ENCODE measurements at places on chromosomes 2 and 18.

DNA sequence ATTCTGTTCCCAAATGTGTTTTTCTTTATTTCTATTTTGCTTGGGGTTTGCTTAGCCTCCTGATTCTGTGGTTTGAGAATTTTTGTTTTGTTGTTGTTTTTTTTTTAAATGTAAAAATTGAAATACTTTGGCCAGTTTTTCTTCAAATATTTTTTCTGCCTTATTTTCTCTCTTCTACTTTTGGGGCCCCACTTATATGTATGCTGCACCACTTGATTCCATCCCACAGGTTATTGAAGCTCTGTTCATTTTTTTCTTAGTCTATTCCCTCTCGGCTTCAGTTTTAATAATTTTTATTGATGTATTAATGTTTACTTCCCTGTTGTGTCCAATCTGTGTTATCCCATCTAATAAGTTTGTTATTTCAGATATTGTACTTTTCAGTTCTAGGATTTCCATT is 17.7 kb upstream of the VIT start:
- no peak for DNase-seq

DNA sequence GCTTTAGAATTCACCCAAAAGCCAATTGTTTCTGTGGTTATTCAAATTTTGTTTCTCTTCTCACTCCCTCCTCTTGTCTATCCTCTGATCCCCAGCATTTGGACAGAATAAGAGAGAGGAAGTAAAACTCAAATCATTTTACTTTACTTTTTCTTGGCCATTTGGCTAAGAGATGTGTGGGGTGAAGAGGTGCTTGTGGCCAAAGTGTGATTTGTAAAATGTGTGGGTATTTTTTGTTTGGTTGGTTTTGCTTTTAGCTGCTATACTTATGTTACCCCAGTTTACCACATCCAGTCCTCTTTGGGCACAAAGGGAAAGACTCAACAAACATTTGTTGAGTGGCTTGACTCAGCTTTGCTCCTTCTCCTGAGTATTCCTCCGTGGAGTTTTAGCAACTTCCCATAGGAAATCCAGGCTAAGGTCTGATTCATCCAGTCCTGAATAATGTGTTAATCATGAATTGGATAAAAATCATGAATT is 109.1 kb upstream of the CYP1B1 start:
- peak; percentile 47 for DNase-seq

DNA sequence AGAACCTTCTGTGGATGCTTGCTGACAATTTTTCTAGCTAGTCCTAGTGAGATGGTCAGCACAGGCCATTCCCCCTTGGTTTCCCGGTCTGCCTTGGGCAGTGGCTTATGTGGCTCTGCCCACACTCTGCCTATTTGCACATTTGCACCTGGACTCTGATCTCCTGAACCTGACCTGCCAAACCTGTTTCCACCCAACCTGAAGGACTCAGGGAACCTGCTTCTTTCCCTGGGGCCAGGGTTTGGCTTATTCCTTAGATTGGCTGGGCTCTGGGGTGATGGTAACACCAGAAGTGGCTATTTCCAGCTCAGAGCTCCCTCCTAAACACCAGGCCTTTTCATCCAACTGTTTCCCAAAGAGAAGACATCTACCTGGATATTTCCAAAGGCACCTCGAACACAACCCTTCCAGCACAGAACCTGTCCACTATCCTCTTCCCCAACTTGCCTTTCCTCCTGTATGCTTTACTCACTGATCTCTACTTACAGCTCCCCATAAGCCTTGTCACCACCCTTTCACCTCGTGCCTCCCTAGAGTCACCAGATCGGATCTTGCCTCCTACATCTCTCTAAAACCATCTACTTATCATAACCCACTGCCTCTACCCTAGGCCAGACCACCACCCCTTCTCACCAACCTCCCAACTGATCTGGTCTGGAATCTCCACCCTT is 5.8 kb upstream of the MTA3 start:
- no peak for DNase-seq

- no peak for DNase-seq
Observed at GRCh38 chr2:40548521-40548920, 96.6 kb upstream of the SLC8A1 start.

DNA sequence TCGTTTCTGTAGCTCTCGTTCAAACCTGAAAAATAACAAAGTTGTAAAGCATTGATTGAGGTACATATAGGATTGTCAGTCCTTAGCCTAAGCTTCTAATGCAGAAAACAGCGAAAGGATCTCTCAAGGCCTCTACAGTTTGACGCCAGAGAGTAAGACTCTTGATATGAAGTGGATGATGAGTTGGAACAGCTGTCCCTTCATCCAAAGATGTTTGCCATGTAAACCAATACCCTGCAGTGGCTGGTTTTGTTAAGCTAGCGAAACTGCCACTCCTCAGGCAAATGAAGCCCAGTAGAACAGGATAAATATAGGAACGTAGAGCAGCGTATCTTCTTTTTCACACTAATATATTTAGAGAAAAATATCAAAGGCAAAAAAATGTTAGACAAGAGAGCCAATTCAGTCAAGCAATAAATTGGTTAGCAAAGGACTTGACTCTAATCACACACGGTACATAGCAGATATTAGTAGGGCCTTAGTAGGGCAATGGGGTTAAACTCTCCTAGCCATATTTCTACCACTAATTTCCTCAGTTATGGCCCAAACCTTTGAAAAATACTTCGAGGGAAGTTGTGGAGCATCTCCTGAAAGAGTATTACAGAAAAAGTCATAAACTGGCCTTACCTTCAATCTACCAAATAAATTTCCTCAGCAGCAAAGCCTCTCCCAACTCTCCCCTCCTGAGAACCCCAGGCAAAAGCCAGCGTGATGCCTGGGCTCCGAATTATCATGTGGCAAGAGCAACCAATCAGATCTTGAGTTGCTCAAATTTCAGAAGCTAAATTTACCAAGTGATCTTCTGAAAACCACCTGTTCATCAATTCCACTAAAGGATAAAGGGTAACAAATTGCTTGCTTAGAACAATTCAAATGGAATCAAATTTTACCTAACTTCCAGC is at the start of gene NEB:
NEB (minus strand) TSS at position 706 of the 902 bp plus-strand sequence. CDS start 1,320 bp downstream, outside the sequence.
- no peak for DNase-seq

- no peak for DNase-seq
Observed at GRCh38 chr2:37350034-37350433, 5.6 kb downstream of the QPCT start.

DNA sequence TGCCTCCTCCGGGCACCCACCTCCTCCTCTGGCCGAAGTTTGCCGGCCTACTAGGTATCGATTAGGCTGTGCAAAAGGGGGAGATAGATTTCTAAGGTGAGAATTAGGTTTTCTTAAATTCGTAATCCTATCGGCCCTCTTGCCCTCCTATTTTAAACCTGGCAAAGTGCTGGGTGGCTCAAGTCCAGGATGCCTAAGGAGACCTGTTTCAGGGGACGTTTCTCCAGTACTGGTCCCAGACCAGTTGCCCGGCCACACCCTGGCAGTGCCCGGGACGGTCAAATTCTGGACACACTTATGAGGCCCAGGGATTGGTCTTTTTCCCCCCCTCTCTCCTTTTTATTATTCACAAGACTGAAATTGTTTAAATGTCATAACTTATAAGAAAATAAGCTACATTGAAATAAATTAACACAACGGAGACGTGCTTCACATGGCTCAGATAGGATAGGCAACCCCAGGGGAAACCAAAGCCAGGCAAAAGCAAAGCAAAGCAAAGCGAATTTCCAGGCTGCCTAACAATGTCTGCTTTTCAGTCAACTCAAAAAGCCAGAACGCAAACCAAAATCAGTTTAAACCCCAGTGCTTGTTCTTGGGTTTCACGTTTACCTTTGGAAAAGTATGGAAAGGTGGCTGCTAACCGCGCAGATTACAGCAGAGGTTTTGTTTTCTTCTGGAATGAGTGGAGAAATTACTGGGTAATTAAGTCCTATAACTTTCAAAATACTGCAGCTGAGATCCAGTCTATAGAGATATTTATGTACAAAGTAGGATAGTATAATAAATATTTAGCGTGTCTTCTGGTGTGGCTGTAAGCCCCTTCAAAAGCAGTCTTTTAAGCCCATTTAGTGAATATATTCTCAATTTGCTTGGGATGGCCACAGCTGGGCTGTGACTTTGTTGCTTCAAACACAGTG is 3.0 kb downstream of the GBX2 start:
- no peak for DNase-seq

- no peak for DNase-seq
Observed at GRCh38 chr2:157318884-157319283, 6.7 kb downstream of the ERMN start.

GRCh38 chr18:63292831-63293683 is 26.5 kb downstream of the BCL2 start:
- no peak for DNase-seq

DNA sequence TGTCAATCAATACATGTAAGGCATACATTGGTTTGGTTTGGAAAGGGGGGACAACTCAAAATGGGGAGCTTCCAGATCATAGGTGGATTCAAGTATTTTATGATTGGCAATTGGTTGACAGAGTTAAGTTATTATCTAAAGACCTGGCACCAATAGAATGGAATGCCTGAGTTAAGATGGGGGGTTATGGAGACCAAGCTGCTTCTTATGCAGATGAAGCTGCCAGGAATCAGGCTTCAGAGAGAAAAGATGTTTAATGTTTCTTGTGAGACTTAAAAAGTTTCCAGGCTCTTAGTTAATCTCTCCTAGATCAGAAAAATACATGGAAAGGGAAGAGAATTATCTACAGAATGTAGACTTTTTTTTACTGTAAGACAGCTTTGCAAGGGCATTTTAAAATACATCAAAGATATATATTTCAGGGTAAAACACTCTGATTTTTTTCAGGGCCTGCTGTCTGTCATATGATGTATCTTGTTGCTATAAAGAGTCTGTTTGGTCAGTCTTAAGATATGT is 1343.2 kb upstream of the LRRTM1 start:
- no peak for DNase-seq

GRCh38 chr2:240402566-240403272 is 32.7 kb upstream of the GPC1 start:
- peak; percentile 2 for DNase-seq

DNA sequence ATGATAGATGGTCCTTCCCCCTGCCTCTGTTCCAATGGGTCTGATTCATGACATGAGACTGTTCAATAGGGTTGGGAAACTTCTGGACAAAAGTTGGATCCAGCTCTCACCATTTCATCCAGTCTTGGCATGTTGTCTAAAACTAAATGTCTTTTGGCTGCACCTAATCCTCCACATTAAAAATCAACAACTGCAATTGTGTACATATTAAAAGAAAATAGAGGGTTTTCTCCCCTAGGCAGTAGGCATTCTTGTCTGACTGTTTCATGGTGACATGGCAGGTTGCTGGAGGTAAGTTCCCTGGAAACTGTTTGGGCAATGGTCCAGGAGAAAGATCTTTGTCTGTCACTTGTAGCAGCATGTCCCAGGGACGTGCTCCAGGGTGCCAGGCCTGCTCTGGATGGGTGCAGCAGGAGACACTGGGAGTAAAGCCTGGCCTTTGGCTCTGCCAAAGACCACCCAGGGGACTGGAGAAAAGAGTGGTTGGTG is 135.8 kb downstream of the TCF4 start:
- peak; percentile 55 for DNase-seq

- DNase-seq, result no peak
Observed at GRCh38 chr2:60853531-60853930, 27.8 kb upstream of the REL start.

DNA sequence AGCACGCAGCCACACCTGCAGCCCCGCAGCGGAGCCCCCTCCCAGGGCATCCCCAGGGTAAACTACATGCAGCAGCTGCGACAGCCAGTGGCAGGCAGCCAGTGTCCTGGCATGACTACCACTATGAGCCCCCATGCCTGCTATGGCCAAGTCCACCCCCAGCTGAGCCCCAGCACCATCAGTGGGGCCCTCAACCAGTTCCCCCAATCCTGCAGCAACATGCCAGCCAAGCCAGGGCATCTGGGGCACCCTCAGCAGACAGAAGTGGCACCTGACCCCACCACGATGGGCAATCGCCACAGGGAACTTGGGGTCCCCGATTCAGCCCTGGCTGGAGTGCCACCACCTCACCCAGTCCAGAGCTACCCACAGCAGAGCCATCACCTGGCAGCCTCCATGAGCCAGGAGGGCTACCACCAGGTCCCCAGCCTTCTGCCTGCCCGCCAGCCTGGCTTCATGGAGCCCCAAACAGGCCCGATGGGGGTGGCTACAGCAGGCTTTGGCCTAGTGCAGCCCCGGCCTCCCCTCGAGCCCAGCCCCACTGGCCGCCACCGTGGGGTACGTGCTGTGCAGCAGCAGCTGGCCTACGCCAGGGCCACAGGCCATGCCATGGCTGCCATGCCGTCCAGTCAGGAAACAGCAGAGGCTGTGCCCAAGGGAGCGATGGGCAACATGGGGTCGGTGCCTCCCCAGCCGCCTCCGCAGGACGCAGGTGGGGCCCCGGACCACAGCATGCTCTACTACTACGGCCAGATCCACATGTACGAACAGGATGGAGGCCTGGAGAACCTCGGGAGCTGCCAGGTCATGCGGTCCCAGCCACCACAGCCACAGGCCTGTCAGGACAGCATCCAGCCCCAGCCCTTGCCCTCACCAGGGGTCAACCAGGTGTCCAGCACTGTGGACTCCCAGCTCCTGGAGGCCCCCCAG is 254.1 kb downstream of the GLI2 start:
- DNase-seq, result no peak

GRCh38 chr2:170846314-170846713 is 29.6 kb downstream of the GAD1 start:
- no peak for DNase-seq

DNA sequence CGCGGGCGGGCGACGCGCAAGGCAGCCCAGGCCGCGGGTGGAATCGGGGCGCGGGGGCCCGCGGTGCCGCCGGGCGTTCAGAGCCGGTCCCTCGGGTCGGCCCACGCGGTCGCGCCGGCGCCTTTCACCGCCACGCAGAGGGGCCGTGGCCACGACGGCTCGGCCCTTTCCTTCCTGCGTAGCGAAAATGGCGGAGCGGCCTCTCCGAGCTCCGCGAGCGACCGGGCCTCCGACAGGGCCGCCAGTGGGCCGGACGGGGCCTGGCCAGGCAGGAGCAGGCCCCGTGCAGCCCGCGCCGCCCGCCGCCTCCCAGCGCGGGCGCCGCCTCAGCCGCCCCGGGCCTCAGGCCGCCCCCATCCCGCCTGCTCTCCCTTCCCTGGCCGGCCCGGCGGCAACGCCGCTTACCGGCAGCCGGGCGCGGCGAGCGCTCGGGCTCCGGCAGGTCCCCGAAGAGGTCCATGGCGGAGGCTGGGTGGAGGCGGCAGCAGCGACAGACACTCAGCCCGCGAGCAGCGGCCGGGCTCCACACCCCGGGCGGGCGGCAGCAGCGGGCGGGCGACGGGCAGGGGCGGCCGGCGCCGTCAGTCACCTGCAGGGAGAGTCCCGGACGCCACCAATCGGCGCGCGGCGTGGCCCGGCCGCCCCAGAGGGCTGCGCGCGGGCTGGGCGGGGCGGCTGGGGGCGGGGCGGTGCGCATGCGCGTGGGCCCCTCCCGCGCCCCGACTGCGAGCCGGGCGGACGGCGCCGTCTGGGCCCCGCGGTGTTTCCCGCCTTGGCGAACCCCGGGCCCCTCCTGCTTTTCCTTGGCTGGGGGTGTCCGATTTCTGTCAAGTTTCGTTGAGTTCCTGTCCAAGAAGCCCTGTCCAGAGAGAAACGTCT is at the start of gene ILKAP:
ILKAP (minus strand) TSS at position 602 of the 879 bp plus-strand sequence; CDS start at position 460, 142 bp downstream.
- peak; percentile 100 for DNase-seq

DNA sequence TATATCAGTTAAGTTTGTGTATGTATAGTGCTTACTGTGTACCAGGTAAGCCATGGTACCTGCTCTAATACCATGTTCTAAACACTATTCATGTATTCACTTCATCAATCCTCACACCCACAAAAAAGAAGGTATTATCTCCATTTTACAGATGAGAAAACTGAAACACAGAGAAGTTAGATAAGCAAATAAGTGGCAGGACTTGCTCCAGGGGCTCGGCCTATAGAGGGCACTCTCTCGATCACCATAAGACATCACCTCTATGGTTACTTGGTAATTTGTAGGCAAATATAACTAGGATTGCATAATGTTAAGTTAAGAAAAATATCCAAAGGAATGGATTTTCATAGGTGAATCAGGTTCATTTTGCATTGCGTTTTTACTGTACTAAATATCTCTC is 118.1 kb upstream of the FN1 start:
- DNase-seq, result no peak

All from GM03348 (cell line).